ENCODE measurements at places on chromosomes 13 and 19. TPM values are rescaled to one million over a fixed set of nuclear protein-coding genes. Genes with fewer than 3 reads are reported as not detected.

DNA sequence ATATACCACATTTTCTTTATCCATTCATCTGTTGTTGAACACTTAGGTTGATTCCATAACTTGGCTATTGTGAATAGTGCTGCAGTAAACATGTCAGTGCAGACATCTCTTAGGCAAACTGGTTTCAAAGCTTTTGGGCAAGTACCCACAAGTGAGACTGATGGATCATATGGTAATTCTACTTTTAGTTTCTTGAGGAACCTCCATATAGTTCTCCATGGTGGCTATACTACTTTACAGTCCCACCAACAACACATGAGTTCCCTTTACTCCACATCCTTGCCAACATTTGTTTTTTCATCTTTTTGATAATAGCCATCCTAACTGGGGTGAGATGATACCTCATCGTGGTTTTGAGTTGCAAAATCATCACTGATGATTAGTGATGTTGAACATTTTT is 8.5 kb downstream of the CYSLTR2 start:
- DNase-seq, result no peak

DNA sequence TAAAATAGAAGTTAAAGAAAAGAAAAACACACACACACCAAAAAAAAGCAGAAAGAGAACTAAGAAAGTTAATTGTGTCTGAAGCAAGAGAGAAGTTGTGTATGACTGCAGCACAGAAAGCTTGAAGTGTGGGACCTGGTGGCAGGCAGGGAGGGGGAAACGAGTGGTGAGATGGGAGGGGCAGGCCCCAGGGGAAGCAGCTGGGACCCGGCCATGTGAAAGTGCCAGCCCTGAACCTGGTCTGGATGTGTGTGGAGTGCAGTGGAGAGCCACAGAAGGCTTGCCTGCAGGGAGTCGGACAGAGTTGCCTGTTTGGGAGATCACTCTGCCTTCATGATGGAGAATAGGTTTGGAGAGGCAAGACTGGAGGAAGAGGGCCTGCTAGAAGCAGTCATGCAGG is 199.0 kb downstream of the GGACT start:
- DNase-seq, result no peak

DNA sequence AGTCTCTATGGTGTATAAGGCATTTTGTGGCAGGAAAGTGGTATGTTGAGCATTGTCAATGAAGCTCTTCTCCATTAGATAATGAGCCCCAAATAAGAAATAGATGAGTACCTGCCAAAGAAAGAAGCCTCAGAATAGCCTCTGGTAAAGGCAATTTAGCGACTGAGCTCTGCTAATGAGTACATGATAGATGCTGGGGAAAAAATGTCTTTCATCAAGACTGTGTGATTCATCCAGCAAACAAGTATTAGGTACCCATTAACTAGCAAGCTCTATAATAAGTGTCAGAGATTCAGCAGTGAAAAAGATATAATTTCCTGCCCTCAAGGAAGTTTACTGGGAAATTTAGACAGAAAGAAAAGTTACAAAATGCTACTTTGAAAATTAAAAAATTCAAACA is 294.6 kb downstream of the ITGBL1 start:
- no peak for DNase-seq

DNA sequence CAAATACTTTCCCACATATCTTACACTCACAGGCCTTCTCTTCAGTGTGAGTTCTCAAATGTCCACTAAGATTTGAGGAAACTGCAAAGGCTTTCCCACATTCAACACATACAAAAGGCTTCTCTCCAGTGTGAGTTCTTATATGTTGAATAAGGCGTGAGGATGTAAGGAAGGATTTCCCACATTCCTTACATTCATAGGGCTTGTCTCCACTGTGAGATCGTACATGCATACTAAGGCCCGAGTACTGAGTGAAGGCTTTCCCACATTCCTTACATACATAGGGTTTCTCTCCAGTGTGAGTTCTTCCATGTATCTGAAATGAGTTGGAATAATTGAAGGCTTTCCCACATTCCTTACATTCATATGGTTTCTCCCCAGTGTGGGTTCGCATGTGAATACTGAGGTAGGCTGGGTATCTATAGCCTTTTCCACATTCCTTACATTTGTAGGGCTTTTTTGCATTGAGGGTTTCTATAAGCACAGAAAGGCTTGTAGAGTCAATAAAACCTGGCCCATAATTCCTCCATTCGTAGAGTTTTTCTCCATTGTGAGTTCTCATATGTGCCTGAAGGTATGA is 9.6 kb downstream of the ZNF426 start:
- DNase-seq, result no peak

DNA sequence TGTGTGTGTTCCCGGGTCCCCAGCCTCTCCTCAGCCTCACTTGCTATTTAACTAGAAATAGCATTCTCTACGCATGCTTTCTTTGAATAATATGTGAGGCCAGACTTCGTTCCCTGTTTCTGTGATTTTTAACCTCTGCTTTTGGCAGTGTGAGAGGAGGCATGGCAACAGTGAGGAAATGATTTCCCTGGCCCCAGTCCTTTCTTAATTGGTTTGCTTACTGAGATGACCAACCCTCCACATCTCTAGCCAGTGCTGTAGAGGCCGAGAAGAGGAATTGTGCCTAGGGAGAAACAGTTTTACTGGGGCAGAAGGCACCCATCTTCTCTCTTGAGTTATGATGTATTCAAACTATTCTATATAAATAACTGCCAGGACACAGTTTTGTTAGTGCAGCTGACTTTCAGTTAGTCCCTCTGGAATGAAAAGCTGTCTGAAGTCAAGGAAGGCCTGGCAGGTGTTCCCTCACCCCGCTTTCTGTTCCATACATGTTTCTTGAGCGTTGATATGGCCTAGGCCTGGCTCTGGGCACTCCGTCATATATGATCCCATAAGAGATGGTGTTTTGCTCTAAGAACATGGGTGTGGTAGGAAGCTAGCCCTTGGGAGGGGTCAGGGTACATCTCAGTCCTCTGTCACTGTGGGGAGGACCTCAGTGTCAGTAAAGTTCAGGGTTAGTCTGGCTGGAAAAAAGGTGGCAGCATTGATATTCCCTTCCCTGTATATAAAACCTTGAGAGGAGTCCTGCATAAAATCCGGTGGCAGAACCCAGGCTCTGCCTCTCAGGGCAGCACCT is 73.7 kb upstream of the NPAS1 start:
- no peak for DNase-seq

ZNF547 gene
- polyA plus RNA-seq, result 4.2 TPM

KCNRG gene
- 1.00 TPM for polyA plus RNA-seq

CYP4F11 gene
- not detected for polyA plus RNA-seq

Data from forelimb muscle (tissue), 1 donor.